Esophagus squamous epithelium (tissue), 5 donors: ENCODE measurements at places on chromosomes 7 and 10.

DNA sequence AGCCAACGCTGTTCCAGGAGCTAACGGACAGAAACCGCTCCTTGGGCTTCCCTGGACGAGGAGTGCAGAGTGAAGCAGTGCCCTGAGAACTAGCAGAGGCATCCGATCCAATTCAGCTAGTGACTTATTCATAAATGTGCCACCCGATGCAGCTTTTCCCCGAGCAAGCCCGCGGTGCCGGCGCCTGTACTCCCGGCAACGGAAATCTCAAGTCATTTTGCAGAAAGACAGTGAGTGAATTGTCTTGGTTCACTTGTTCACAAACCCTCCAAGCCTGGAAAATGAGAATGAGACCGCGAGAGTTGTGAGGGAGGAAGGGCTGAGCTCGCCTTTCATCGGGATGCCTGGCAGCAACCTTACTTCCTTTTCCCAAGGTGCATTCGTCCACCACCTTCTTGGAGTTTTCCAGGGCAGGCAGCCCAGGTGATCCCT lies 87.5 kb downstream of the COBL start:
- no peak for DNase-seq

- DNase-seq: no peak
Measured at GRCh38 chr10:113473851-113474250, 79.0 kb upstream of the HABP2 start.

- DNase-seq: no peak
Measured at GRCh38 chr10:47357911-47358310, 9.7 kb downstream of the RBP3 start.

DNA sequence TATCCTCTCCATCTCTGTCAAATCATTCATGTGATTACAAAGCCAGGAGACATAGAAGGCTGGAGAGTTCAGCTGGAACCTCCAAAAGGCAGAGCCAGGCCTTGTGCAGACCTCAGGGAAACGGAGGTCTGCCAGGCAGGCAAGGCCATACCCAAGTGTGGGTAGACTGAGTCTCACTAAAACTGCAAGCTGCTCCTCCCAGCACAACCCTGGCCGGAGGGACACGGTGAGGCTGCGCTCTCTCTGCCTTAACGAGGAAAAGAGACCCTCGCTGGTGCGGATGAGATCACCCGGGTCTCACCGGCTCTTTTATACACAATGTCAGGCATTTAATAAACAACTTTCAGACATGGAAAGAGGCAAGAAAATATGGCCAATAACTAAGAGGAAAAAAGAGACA lies 66.1 kb upstream of the INPP5A start:
- DNase-seq: no peak

DNA sequence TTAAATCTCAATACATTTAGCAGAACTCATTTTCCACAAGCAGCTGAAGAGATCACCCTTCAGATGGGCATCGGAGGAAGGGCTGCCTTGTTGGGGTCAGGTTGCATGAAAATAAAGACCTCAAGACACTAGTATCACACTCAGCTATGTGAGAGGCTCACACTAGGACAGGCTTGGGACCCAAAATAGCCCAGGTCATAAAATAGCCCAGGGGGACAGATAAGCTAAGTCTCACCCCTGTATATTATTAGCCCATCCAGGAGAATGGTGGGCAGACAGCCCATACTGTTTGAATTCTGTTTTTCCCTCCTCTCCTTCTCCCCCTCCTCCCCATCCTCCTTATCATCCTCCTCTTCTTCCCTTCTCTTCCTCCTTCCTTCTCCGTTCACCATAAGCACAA lies 415.1 kb upstream of the C7orf33 start:
- DNase-seq: no peak

DNA sequence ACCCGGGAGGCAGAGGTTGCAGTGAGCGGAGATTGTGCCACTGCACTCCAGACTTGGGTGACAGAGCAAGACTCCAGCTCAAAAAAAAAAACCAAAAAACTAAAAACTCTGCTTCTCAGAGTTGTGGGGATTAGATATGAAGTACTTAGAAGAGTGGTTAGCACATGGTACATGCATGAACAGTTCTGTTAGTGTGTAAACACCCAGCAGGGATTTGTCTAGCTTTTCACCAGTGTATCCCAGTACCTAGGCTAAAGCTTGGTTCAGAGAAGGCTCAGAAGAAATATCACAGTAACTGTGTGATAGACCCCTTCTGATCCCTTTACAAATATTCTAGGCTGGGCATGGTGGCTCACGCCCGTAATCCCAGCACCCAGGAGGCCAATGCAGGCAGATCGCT lies 9.5 kb downstream of the PPIA start:
- no peak for DNase-seq

DNA sequence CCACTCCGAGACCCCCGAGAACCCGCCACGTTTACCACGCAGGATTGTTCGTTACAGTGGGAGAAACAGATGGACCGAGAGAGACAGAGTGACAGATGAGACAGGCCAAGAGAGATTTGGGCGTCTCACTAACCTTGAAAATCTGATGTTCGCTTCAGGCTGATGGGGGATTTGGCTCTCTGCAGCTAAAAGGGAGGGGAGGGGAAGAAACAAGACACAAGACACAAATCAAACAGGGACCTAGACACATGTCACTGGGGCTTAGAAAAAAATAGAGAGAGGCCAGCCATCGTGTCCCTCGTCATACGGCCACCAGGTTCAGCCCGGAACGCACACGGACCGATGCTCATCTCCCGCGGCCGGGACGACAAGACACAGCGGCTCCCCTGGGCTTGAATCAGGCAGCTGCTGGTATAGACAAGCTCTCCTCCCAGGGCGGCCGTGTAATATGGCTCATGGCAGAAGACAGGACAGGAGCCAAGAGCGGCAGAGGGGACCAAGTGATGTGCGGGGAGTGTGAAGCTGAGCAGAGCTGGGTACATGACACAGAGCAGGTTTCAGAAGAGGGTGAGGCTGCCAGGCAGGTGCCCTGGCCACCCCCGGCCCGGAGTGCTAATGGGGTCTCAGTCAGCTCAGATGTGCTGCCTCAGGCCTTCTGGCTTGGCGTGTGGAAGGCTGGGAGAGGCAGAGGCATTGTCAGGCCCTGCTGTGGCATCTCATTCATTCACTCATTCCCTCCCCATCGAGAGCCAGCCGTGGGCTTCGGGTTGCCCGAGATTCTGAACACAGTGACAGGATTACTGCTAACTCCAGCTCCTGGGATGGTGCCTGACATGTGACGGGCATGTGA lies 88.5 kb upstream of the GNA12 start:
- no peak for DNase-seq

- no peak for DNase-seq
Measured at GRCh38 chr7:125406111-125406510, 476.5 kb upstream of the POT1 start.

GRCh38 chr10:70593513-70593890 lies 9.0 kb downstream of the PRF1 start:
- no peak for DNase-seq

- no peak for DNase-seq
Measured at GRCh38 chr7:127713758-127714157, 61.8 kb downstream of the SND1 start.

DNA sequence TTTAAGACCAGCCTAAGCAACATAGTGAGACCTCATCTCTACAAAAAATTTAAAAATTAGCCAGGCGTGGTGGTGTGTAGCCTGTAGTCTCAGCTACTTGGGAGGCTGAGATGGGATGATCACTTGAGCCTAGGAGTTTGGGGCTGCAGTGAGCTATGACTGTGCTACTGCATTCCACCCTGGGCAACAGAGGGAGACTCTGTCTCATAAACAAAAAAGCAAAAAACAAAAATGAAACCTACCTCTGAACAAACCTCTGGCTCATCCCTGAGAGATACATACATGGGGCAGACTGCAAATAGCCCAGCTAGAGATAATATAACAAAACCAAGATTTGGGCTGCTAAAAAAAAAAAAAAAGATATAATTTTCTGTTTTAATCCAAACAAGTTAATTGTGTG lies 19.5 kb downstream of the C10orf67 start:
- DNase-seq: no peak

- no peak for DNase-seq
Measured at GRCh38 chr10:36087006-36088005, 445.2 kb upstream of the FZD8 start.

DNA sequence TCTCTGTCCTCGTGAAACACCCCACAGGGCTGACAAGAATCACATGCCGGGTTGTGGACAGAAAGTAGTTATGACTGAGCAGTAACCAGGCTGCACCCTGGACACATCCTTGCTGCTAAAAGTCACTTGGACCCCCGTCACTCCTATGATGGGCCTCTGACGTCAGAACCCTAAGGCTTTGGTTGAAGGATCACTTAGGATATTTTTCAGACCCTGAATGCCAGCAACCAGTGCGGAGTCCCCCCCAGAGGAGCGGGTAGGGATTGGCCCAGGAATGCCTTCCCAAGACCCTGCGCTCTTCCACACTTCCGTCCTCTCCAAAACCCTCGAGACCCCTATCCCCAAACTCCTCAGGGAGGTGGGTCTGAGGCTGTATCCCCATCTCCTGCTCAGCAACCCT lies 52.1 kb downstream of the CFAP46 start:
- DNase-seq: no peak

GRCh38 chr7:42227021-42227420 lies 10.0 kb downstream of the GLI3 start:
- no peak for DNase-seq

DNA sequence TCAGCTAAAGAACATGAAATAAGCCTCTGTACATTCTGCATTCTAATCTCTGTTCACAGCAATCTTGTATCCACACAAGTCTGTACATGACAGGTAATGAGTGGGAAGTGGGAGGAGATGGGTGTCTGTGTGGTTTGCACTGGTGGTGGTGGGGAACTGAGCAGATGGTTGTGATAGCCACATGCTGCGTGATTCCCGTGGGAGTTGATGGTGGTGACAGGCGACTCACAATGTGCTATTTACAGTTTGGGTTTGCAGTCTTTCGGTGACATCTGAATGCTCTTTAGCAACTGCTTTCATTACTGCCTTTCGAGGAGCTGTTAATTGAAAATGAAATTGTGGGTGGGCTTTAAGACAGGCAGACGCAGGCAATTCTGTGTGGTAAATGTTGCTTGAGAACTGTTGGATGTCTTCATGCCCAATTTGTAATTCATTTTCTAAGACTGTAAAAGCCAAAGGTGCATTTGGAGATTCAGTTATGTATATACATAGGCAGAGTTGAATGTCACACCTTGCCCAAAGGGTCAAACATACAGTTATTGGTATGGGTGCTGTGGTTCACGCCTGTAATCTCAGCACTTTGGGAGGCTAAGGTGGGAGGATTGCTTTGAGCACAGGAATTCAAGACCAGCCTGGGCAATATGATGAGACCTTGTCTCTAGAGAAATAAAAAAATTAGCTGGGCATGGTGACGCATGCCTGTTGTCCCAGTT lies 308.2 kb downstream of the AUTS2 start:
- no peak for DNase-seq

DNA sequence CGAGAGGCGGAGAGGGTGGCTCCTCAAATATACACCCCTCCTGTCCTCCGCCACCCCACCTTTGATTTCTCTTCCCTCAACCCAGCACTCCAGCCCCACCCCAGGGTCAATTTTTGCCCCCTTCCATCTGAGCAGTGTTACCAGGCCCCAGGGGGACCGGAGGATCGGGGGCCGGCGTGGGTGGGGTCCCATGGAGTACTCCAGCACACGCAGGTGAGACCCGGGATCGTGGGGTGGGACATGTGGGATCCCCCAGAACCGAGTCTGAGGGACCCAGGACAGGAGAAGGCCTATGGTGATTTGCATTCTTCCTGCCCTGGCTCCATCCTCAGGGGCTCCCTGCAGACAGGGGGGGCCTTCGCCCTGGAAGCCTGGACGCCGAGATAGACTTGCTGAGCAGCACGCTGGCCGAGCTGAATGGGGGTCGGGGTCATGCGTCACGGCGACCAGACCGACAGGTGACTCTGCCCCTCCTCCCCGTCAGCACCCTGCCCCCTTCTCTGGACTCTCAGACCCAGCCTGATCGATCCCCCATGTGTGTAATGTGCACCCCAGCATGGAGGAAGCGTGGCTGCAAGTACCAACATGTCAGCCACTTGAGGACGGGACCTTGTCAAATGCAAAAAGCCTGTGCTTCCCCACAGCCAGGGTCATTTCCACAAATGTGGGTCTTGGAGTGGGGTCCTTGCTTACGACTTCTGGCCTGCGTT lies 744 bp downstream of the TRIP6 start:
- no peak for DNase-seq
